Stimulated activated CD4-positive, alpha-beta T cell treated with anti-CD3 and anti-CD28 coated beads, TNF-alpha, amount 100 ng/mL, for 1 hour (primary cell): ENCODE measurements at places on chromosomes 5 and 9.

DNA sequence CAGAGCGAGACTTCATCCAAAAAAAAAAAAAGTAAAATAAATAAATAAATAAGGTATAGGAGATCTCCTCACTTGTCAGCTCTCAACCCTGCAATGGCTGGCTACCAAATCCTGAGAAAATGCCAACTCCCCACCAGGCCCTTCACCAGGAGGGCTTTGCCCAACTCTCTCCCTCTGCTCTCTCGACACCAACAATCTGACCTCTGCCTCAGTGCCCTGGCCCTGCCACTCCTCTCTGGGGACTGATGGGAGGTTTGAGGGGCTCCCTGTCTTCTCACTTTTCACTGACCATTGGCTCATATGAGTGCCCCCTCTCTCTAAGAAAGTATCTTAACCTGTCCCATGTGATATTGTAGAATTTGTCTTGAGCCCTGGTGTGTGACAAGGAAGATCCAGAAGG lies 52.6 kb upstream of the SH3PXD2B start:
- DNase-seq = no peak

GRCh38 chr9:132209228-132209627 lies 47.4 kb downstream of the NTNG2 start:
- DNase-seq = no peak

GRCh38 chr9:128818839-128819715 lies 777 bp downstream of the ENDOG start:
- no peak for DNase-seq

DNA sequence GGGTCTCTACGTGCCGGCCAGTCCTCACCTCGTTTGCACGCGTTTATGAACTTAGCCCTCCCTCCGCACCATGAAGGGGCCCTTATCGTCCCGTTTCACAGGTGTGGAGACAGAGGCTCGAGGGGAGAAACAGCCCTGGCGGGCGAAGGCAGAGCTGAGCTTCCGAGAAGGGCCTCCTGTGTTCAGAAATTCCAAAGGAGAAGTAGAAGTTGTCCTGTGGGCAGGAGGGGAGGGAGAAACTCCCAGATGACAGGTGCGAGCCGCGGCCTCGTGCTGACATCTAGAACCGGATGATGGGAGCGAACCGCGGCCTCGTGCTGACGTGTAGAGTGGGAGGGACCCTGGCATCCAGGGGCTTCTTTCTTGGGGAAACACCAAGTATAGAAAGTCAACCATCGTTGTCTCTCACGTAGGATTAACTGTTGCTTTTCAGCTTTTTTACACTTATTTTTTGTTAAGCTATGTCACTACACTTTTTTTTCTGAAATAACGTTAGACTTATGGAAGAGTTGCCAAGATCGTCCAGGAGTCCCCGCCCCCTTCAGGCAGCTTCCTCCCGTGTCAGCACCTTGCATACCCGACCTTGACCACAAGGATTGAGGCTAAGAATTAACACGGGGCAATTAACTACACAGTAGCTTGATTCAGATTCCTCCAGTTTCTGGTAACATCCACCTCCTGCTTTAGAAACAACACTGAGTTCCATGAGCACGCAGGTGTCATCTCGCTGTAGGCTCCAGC lies 42.8 kb upstream of the NKD2 start:
- DNase-seq = no peak

DNA sequence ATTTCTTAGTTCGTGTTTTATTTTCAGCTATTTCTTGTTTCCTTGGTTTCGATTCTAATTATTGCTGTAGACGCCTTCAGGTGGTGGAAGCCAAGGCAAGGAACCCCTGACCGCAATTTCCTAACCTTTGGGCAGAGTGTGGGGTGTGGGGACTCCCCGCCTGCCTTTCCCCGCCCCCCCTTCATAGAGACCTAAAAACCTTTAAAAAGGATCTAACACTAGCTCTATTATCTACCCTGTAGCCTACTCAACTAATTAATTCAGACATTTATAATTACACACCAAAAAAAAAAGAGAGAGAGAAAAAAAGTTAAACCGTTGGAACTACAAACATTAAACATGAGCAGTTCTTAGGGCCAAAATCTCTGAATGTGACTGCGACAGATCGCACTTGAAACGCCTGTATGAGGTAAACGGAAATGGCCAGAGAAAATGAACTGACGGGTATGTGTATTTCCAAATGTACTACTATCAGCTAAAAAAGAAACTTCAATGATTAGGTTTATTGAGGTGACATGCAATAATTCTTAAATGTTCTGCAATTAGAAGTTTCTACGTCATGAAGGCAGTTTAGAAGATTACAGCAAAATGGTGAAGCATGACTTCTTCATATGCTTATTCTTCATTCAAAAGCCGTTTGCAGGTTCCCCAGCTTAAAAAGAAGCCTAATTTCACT lies 19.0 kb upstream of the FER start:
- no peak for DNase-seq

- no peak for DNase-seq
Measured at GRCh38 chr5:305050-305449, 16.5 kb upstream of the AHRR start.

DNA sequence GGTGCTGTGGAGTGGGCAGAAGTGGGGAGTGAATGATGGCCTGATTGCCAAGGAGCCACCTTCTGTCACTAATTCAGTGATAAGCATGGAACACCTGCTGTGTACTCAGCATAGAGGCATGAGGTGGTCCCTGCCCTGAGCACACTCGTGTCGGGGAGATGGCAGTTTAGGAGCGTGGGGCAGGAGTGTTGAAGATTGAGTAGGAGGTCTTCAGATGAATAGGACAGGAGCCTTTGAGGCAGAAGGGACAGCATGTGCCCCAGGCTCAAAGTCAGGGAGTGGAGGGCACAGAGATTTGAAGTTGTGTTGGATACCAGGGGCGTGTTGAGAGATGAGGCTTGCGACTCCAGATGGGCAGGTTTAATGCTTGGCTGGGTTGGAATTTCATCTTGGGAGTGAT lies 55.0 kb downstream of the ZNF618 start:
- no peak for DNase-seq

DNA sequence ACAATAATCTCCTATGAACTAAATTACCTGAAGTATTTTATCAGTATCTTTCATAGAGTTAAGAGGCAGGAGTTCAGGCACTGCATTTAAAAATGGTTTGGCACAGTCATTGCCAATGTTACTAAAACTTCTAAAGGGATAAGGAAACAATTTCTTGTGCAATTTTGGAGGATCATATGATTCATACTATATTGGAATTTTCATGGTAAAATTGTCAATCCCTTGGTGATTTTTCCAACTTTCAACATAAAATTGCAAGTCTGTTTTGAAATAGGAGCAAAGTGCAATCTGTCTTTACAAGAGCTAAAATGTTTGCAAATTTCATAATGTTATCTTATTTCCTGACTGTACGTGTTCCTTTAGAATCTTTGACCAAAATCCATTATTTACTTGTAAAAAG lies 211.1 kb downstream of the DMRTA1 start:
- no peak for DNase-seq

GRCh38 chr9:94821098-94821887 lies 94.8 kb downstream of the AOPEP start:
- no peak for DNase-seq

- no peak for DNase-seq
Measured at GRCh38 chr5:59587489-59588337, 305.8 kb downstream of the PDE4D start.
